ENCODE measurements at places on chromosomes 5 and 9. TPM values are rescaled to one million over a fixed set of nuclear protein-coding genes. Genes with fewer than 3 reads are reported as not detected.
A peak's percentile ranks its signal among the peaks of the same experiment; 100 is the strongest.

PCDHGB4 gene
- total RNA-seq, result 3.3 TPM

SV2C gene
- total RNA-seq, result not detected

NMUR2 gene
- total RNA-seq, result not detected

NEK6 gene
- 30.4 TPM for total RNA-seq

- no peak for DNase-seq
Observed at GRCh38 chr9:130045725-130046450, 2.9 kb upstream of the FNBP1 start.

DNA sequence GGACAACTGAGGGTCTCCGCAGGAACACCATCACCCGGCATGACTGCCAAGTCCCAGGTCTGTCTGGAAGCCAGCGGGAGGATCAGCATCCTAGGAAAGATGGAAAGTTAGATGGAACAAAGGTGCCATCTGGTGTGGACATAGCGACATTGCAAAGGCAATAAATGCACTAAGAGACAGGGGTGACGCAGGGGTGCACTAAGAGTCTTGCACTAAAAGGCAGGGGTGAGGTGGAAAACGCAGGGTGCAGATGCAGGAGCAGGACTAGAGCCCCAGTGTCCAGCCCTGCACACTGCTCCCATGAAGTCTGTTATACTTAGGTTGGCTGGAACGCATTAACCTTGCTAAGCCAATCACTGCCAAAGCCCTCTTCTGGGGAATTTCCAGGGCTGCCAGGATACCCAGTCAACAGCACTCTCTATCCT is 15.5 kb downstream of the ATOX1 start:
- DNase-seq, result peak; percentile 41

- DNase-seq, result no peak
Observed at GRCh38 chr5:134077926-134078580, 36.4 kb upstream of the TCF7 start.

DNA sequence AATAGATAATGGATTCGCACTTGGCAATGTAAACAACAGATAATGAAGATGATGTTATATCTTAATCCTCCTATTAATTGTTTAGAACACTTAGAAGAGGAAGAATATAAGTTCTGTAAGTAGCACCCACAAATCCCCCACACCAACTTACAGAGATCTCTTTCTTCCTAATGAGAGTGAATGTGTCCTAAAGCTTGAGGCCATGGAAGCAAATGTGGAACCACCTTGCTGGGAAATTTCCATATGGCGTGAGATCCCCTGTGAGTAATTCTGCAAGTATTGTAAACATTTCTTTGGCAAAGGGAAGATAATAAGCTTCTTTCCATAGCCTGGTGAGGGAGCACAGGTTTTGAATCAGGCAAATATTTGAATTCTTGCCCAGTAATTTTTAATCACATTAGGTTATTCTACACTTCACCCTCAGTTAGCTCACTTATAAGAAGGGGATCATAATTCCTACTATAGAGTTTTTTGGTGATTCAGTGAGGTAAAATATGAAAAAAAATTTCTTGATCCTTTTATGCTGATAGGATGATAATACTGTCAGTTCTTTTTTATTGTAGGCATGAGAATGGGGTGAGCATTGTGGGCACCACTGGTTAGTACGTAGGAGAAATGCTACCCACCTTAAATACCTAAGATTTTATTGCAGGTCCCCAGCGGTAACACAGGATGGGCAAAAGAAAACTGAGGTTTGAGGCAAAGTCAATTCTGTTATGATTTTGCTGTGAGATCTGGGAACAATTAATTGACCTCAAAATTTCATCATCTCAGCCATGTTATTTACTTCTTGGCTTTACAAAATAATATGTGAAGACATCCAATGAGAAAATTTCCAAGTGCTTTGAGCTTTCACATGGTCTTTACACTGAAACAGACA is 574.8 kb downstream of the PSAT1 start:
- DNase-seq, result no peak

DNA sequence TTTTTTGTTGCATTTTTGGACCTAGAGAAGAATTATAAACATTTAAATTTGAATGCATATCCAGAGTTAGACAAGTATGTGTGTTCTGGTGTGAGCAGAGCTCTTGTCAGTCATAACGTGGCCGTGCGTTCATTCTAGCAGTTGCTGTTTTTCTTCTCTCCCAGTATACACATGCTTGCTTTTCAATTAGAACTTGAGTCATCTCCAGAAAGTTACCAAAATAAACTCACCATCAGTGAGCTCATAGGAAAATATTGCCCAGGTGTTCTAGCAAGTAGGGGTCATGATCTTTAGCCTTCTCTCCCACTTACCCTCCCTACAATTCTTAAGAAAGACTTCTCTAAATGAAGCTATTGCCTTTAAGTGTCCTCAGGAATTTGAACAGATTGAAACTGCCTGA is 247.5 kb upstream of the TUT7 start:
- DNase-seq, result no peak

DNA sequence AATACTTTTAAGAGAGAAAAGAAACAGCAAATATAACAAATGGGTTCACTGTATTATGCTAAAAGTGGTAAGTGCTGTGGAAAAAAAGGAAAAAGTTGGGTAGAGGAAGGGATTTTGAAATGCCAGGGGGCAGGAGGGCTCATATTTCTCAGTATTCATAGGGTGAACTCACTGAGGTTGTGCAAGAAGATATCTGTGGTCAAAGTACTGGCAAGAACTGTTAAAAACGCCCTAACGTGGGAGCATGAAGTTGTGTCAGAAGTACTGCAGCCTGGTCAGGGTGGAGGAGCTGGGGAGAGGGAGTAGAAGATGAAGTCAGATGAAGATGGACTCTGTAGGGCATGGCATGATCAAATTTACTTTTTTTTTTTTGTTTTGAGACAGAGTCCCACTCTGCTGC is 31.2 kb upstream of the SLC28A3 start:
- peak; percentile 7 for DNase-seq

GRCh38 chr5:88746438-88746882 is 136.5 kb downstream of the MEF2C start:
- no peak for DNase-seq

DNA sequence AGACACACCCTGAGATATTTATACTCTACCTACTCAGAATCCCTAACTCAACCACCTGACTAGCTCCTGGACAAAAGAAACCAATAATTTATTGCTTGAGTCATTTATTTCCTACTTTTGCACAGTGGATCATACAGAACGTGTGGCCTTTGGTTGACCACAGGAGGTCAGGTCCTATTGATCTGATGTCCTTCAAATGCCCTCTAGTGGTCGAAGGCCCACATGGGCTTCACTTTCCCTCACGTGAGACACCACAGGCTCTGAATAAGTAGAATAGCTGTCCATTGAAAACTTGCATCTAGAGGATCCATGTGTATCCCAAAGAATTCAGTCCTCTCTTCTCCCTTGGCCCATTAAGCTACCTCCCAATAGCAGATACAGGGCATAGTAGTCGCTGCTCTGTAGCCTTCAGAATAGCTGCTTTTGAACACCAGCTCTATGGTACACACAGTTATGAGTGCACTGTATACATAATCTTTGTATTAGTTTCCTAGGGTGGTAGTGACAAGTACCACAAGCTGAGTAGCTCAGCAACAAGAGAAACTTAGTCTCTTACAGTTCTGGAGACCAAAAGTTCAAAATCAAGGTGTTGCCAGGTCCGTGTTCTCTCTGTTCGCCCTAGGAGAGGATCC is 177.6 kb upstream of the SMARCA2 start:
- DNase-seq, result peak; percentile 61

- DNase-seq, result no peak
Observed at GRCh38 chr5:170393235-170393634, 4.1 kb upstream of the KCNMB1 start.

DNA sequence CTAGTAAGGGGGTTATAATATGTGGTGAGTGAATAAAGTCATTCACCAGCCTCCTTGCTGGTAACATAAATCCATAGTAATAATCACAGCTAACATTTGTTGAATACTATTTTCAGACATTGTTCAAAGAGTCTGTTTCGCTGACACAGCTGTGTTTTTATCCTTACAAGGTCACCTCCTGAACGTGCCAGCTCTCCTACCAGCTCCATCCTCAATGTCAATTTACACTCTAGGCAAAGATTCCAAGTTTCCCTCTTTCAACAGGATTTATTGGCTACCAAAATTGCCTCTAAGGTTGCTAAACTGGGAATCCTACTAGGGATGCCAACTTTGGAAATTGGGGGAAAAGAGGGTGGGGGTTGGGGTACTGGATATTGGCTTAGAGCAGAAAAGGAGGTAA is 30.7 kb upstream of the SMC5 start:
- no peak for DNase-seq

GRCh38 chr5:178670351-178670885 is 43.6 kb upstream of the CLK4 start:
- DNase-seq, result no peak

- DNase-seq, result peak; percentile 57
Observed at GRCh38 chr5:75395277-75395676, 58.3 kb downstream of the HMGCR start.
